ENCODE measurements at places on chromosomes 3 and 15.
A peak's percentile ranks its signal among the peaks of the same experiment; 100 is the strongest.

- peak; percentile 77 for DNase-seq
These were observed 600 bp upstream of the USP3 start for GRCh38 chr15:63503739-63504246.

- peak; percentile 61 for DNase-seq
These were observed 649 bp downstream of the C15orf40 start for GRCh38 chr15:83010709-83011270.

DNA sequence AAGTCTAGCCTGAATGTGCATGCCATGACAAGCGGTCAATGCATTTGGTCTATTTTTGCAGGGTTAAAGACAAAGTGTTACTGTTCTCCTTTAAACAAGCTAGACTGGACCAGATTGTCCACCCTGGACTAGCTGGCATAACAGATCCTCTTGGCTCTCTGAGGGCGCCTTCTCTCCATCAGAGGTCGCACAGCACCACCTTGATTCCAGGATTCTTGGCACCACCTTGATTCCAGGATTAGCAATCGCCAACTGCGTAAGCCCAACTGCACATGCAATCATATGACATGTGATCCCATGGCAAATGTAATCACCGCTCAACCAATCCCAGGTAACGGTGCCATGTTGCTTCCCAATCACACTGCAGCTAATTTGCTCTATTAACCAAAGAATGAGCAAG lies 98.6 kb downstream of the OXNAD1 start:
- no peak for DNase-seq

GRCh38 chr3:81643721-81644120 lies 117.7 kb downstream of the GBE1 start:
- no peak for DNase-seq

- no peak for DNase-seq
These were observed 98.8 kb downstream of the FNDC3B start for GRCh38 chr3:172138193-172138537.
